ENCODE measurements at places on chromosomes 7 and 10.

DNA sequence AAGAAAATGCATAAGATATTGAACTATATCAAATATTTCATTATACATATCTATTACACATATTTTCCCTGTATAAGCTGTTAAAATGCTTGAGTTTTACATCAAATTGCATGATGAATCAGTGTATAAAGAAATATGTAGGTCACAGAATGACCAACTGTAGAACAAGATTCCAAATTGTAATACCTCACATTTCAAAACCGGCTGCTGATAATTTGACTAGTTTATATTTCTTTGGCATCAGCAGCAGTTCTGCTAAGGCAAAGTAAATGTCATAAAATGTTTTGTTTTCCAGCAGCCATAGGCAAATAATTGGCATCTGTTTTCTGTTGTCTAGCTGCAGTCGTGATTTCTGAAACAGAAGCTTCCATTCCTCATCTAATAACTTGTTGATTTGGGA lies 633.9 kb downstream of the ARL4A start:
- DNase-seq: no peak

- DNase-seq: no peak
Measured at GRCh38 chr10:113304726-113305125, 248.1 kb upstream of the HABP2 start.

DNA sequence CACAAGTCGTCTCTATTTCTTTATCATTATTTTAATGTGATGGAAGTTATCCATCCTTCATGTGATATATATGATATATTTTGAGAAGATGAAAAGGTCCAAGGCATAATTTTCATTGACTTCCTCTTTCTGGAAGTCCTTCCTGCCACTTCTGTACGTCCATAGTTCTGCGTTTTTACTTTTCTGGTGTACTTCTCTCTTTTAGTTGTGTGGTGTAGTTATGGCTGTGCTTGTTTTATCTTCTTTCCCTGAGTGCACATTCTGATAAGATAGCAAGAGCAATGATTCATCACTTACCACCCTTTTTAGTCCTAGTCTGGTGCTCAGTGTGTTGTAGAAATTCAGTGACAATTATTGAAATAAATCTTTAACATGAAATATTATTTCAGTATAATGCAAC lies 231.3 kb upstream of the FERD3L start:
- DNase-seq: no peak

DNA sequence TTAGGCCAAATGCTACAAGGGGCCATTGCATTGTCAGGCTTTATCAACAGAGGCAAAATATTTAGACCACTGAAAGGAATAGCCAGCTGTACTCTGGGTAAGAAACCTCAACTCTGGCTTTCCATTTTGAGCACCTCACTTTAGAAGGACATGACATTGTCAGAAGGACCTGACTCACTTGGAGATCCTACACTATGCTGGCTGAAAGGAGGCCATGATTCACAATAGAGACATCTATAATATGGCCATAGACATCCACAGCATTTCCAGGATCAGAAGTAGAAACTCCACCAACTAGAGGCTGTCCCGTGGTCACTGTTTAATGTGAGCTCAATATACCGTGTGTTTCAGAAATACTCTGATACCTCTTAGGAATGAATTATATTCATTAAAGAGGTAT lies 140.9 kb downstream of the BTAF1 start:
- no peak for DNase-seq

DNA sequence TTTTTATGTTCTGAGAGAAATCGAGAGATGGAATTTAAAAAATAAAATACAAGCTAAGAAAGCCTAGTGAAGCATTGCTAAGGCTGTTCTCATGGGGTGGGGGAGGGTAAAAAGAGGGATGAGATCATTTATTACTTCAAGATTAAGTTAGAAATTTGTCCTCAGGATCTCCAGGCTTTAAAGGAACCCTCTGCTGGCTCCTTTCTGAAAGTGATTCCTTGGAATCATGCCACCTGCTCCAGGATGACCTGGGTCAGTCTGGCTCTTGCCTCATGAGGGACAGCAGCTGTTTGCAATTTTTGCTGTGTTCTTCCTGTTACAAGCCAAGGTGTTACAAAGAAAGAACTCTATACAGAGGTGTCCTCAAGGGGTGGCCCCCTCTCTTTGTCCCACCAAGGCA lies 69.8 kb downstream of the CDK1 start:
- no peak for DNase-seq

DNA sequence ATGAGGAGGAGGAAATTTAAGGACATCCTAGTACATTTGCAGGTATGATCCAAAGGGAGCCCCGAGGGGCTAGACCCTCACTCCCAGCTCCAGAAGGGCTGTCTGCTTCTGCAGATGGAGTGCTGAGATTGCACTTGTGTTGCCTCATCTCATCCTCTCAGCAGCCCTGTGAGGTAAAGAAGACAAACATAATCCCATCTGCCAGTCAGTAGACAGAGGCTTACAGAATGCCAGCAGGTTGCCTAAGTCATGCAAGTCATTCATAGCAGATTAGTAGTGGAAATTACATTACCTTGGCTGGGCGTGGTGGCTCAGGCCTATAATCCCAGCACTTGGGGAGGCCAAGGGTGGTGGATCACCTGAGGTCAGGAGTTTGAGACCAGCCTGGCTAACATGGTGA lies 45.4 kb downstream of the BLVRA start:
- DNase-seq: no peak
